Activated naive CD4-positive, alpha-beta T cell treated with Interleukin-2 at 50 U/mL for 16 hours (primary cell): ENCODE measurements at places on chromosomes 7 and 10.

GRCh38 chr7:6238309-6238925 is 34.0 kb downstream of the CYTH3 start:
- DNase-seq = no peak

- no peak for DNase-seq
Measured at GRCh38 chr10:124996127-124996853, 54.4 kb downstream of the ZRANB1 start.

- no peak for DNase-seq
Measured at GRCh38 chr7:138873220-138873892, 75.4 kb upstream of the ATP6V0A4 start.

GRCh38 chr7:101108330-101108857 is 18.5 kb upstream of the SERPINE1 start:
- DNase-seq = no peak

GRCh38 chr7:90320801-90321494 is at the start of gene FAM237B:
TSS of gene FAM237B (minus strand) at chr7:90321304. CDS start at chr7:90319748, 1,556 bp downstream.
- no peak for DNase-seq

DNA sequence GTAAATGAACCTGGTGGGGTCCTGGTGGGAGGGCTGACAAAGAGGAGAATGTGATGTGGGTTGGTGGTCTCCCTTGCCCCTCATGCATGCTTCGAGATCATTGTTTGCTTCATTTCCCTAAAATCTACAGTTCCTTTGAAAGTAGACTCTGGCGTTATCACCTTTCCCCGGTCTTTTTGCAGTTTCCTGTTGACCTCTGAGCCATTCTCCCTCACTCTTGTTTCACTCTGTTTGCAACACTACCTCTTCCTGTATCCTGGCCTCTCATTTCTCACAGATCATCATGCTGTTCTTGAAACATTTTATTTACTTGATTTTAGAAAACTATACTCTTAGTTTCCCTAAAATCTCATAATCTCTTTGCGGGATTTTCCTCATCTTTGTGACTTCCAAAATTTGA is 179.8 kb downstream of the WNT2 start:
- DNase-seq = no peak

GRCh38 chr10:8921568-8921967 is 867.1 kb downstream of the GATA3 start:
- DNase-seq = no peak

GRCh38 chr10:111440501-111440900 is 363.7 kb downstream of the ADRA2A start:
- DNase-seq = no peak
